HS-5 (cell line): ENCODE measurements at places on chromosomes 1 and 21.

DNA sequence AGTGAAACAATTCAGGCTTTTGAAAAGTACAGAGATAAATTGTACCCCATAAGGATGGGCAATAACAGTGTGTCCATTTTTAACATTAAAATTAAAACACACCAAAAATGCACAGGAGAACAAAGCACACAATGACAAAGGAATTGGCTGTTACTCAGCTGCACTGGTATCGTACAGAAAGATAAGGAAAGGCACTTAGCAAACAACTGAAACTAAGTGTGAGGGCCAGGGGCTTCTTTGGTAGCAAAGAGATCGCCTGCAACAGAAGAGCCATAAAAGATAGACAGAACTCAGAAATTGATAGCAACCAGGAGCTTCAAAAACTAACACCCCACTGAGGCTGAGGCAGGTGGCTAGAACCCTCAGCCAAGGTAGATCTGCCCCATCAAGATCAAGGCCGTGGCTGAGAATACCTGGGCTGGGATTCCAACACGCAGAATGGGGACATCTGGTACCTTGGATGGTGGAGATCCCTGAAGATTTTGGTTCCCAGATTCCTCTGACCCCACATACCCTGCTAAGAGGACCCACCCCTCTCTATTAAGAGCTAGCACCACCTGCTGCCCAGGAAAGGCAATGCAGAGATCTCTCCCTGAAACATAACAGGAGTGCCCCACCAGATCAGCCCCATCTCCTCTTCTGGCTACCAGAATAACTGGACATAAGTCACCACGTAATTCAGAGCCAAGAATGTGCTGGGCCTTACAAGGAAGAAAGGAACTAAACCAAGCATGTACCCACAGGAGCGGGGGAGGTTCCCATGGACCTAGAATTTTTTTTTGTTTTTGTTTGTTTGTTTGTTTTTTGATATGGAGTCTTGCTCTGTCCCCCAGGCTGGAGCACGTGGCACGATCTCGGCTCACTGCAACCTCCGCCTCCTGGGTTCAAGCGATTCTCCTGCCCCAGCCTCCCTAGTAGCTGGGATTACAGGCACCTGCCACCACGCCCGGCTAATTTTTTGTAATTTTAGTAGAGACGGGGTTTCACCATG is 16.2 kb downstream of the PLEKHO1 start:
- no peak for DNase-seq

DNA sequence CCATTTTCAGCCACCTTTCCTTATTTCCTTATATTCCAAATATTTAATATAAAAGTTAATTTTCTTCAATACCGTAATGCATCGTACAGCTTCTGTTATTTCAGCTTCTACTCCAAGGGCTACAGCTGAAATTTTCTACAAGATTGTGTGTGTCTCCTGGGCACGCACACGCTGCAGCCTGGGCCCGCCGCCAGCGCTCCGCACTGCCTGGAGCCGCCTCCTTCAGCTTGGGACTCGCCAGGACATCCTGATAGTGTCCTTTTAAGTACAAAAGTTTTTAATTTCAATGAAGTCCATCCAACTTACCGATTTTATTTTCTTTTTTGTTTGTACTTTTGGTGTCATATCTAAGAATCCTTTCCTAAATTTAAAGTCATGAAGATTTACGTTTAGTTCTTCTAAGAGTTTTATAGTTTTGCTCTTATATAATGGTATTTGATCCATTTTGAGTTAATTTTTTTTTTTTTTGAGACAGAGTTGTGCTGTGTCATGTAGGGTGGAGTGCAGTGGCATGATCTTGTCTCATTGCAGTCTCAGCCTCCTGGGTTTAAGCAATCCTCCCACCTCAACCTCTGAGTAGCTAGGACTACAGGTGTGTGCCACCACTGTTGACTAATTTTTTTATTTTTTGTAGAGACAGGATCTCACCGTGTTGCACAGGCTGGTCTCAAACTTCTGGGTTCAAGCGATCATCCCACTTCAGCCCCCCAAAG is 82.8 kb downstream of the AXDND1 start:
- DNase-seq = no peak

- DNase-seq = no peak
Measured at GRCh38 chr21:32340863-32341848, 42.5 kb downstream of the MRAP start.

- no peak for DNase-seq
Measured at GRCh38 chr1:231395998-231396390, 26.1 kb downstream of the EGLN1 start.

- DNase-seq = no peak
Measured at GRCh38 chr1:229430761-229431283, 3.1 kb downstream of the ACTA1 start.

DNA sequence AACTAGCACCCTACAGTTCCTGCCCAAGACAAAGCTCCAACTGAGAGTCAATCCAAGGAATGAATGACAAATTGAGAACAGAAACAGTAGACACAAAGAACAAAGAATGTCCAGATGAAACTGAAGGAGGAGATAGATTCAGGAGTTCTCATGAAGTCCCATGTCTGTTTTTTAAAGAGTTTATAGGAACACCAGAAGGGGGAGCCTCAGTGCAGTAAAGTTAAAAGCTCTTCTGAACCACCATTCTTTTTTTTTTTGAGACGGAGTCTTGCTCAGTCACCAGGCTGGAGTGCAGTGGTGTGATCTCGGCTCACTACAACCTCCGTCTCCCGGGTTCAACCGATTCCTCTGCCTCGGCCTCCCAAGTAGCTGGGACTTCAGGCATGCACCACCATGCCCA is 323.6 kb downstream of the MRPL39 start:
- peak; percentile 11 for DNase-seq

- no peak for DNase-seq
Measured at GRCh38 chr1:183180634-183181056, 5.4 kb upstream of the LAMC2 start.

DNA sequence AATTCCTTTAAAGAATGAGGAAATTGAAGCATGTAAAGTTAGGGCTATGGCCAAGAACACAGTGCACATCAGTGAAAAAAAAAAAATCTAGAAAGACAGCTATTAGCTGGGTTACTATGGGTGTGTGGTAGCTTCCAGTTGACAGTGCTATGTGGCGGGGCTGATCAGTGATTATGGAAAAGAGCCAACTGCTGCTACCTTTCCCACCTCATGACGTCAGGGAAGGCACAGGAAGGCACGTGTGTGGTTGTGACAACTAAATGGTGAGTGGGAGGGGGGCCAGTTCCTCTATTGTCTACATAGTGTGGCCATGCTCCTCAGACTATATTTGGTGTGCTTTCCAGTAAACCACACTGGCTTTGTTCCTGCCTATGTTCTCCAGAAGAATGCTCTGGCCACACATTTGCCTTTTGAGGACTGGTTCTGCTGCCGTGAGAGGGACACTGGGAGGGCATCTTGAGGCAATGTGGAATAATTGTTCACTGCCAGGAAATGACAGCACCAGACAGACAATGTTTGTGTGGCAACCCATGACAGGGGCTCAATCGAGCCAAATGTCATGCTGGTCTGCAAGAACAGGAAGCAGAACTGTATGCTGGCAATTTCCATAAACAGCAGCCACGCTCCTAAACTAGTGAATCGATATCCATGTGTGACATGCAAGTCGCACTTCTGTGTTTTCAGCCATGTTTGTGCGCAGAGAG is 3.0 kb upstream of the SDE2 start:
- no peak for DNase-seq

DNA sequence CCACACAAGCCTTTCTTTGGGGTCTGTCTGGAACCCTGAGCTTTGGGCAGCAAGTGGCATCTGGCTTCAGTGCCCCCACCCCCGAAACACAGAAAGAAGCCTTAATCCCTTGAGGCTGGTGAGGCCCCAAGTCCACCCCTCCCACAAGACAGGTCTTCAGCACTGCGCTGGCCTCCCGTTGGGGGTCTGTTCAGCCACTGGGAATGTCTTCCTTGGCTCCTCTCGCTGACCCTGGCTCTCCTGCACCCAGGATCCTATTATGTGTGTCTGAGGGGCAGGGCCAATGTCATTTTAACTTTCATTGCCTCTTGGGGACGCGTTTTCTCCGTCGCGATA is 26.9 kb downstream of the ATP8B2 start:
- DNase-seq = no peak

GRCh38 chr1:8113262-8114220 is 87.4 kb upstream of the ERRFI1 start:
- no peak for DNase-seq

DNA sequence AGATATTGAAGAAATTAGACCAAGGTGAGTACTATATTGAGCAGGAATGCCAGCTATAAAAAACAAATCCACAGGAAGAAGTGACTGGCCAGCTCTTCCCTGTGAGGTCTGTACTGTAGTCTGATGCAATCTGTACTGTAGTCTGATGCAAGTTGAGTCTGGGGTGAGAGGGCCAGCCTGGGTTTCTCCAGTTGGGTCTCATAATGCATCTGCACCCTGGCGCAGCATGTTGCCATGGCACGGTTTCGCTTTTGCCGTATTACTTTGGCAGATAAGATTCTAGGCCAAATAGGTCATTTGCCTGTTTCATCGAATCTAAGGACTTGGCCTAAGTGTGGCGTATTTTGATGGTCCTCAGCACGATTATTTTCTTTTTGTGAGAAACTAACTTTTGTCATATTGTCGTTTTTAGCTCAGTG is 24.4 kb upstream of the PGD start:
- DNase-seq = no peak

- DNase-seq = no peak
Measured at GRCh38 chr1:228273720-228274451, 66.0 kb downstream of the OBSCN start.

DNA sequence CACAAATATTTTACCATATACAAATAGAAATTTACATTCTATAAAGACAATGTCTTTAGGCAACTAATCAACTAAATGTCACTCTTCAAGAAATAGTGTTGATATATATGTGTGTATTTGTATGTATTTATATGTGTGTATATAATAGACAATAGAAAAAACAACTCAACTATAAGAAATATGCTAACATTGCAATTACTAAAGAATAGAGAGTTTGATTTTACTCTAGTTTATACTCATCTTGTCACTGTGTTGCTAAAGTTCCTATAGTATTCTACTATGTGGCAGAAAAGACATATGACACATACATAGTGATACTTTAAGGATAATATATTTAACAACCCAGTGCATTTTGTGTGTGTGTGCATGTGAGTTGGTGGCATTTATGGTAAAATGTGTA is 1728.3 kb downstream of the PLA2G4A start:
- no peak for DNase-seq

- no peak for DNase-seq
Measured at GRCh38 chr1:35536556-35537162, 20.5 kb downstream of the KIAA0319L start.

DNA sequence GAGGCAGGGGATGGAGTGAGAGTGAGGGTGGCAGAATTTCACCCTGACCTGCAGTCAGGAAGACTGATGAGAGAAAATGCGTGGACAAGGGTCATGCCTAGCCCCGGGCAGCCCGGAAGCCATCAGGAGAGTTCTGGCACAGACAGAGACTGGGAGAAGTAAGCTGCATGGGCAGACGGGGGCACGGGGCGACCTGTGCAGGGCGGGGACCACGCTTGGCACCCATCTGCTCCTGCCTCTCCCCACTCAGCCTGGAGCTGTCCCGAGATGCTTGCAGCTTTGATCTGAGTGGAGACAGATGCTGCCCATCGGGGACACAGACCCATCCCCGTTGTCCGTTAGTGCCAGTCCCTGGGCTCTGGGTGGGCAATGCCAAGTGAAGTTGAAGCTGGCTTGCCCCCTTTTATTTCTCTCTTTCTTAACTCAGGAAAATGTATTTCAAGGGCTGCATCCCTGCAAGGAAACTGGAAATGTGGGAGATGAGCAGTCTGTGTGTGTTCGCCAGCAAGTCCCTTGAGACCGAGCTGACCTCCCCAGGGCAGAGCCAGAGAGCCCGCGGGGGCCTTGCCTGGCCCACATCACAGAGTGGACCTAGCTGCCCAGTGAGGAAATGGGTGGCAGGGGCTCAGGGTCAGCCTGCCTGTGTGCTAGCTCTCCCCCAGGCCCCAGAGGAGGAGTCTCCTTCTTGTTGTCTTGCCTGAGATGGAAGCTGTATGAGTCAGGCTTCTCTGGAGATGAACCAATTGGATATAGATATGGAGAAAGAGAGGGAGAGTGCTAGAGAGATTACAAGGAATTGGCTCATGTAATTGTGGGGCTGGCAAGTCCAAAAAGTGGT is 121.3 kb upstream of the C1orf174 start:
- no peak for DNase-seq

GRCh38 chr1:77230051-77230450 is 10.8 kb upstream of the PIGK start:
- DNase-seq = no peak

DNA sequence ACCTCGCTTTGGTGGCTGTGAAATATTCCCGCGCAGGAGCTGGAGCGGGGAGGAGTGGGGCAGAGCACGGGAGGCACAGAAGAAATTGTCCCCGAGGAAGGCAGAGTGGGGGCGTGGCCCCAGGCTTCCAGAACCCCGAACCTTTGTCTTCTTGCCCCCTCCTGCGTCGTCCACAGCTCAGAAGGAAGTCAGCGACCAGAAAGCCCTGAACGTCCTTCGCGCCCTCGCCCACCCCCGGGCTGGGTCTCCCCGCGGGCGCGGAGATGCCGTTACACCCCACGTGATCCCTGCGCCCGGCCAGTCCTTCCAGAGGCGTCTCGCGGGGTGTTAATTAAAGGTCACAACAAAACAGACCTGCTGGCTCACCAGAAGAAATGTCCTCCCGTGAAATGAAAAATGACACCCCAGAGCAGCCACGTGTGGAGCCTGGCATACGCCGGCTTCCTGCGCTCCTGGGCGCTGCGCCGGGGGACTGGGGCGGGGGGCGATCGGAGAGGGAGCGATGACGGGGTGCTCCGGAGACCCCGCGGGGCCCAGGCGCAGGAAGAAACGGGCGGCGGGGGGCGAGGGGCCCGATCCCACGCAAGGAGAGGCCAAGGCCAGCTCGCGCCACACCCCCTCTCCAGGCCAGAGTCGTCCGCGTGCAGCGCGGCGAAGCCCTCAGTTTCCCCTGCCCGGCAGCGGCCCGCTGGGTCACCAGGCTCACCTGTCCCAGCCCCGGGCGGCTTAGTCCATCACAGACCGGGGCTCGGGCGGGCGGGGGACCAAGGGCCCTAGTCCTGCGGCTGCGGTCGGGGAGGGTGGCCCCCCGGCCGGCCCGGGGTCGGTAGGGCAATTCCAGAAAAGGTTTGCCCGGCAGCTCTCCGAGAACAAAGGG is 995 bp upstream of the KIF26B start:
- no peak for DNase-seq

- DNase-seq = no peak
Measured at GRCh38 chr1:106289265-106289928, 767.1 kb upstream of the PRMT6 start.

GRCh38 chr1:53249706-53250105 is 11.4 kb upstream of the MAGOH start:
- no peak for DNase-seq
